ENCODE measurements at places on chromosomes 4 and X. TPM values are rescaled to one million over a fixed set of nuclear protein-coding genes. Genes with fewer than 3 reads are reported as not detected.

Gene CSAG3
- total RNA-seq, result not detected

Gene NEIL3
- total RNA-seq, result 10.2 TPM

Gene PDCL2
- total RNA-seq, result not detected

Gene GAGE12J
- not detected for total RNA-seq

Gene TNIP3
- 0.91 TPM for total RNA-seq

Gene EFHC2
- not detected for total RNA-seq

Gene HERC5
- 10.2 TPM for total RNA-seq

Gene TCP11X2
- not detected for total RNA-seq
